ENCODE measurements at places on chromosomes 13 and 19.

DNA sequence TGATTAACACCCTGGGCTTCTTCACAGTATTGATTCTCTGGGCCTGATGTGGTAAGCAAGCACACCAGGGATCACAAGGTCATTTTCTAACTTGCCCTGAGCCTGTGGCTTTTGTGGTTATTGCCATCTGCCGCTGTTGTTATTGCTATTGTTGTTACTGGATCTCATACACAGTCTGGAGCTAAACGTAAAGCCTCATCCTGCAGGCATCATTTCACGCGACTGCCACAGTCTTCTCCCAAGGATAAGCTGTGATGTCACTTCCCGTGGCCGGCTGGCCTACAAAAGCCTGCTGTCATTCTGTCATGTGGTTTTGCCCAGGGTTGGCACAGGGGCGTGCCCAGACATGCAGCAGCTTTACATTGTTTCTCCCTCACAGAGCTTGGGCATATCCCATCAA lies 154.0 kb upstream of the GPR12 start:
- no peak for DNase-seq

GRCh38 chr13:105063676-105064075 lies 1471.8 kb downstream of the EFNB2 start:
- no peak for DNase-seq

GRCh38 chr13:40120781-40121180 lies 465.3 kb downstream of the COG6 start:
- DNase-seq = no peak

DNA sequence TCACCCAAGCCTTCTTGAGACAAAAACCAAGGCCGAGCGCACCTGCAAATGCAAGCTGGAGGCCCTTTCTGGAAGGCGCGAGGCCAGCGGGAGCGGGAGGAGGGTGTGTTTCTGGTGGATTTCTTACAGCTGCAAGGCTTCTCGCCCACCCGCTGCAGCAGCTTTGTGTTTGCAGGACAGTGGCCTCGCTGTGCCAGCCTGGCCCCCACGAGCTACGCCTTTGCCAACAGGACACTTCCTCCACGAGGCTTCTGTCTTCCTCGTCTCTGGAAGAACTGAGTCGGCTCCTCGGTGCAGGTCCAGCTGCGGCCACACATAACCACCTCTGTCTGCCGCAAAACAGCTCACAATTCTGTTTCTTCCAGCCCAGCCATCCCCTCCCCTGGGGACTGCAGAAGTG lies 10.1 kb downstream of the ATCAY start:
- no peak for DNase-seq

- no peak for DNase-seq
Observed at GRCh38 chr19:23099966-23100365, 16.9 kb upstream of the ZNF730 start.

All from effector memory CD8-positive, alpha-beta T cell (primary cell).